ENCODE measurements at places on chromosomes 6 and 20. TPM values are rescaled to one million over a fixed set of nuclear protein-coding genes. Genes with fewer than 3 reads are reported as not detected.

FLRT3 gene
- total RNA-seq, result 0.33 TPM

KCNK5 gene
- total RNA-seq, result not detected

CDH4 gene
- total RNA-seq, result 0.11 TPM

POU3F2 gene
- total RNA-seq, result not detected

NRSN1 gene
- total RNA-seq, result not detected

ZNF217 gene
- 13.8 TPM for total RNA-seq

IP6K3 gene
- total RNA-seq, result not detected

MRPS18A gene
- total RNA-seq, result 43.9 TPM

LY6G6F gene
- not detected for total RNA-seq

RAET1G gene
- total RNA-seq, result not detected

FAM184A gene
- 0.22 TPM for total RNA-seq

ERVFRD-1 gene
- total RNA-seq, result not detected

OLIG3 gene
- not detected for total RNA-seq

PDYN gene
- total RNA-seq, result not detected

All from dermis lymphatic vessel endothelial cell (primary cell).